Sigmoid colon (tissue), 7 donors: ENCODE measurements at places on chromosomes 6 and 20. TPM values are rescaled to one million over a fixed set of nuclear protein-coding genes. Genes with fewer than 3 reads are reported as not detected.

- no peak for DNase-seq
These were observed 19.1 kb upstream of the HLA-DQB1 start for GRCh38 chr6:32685603-32686002.

- no peak for DNase-seq
These were observed 14.5 kb downstream of the ASF1A start for GRCh38 chr6:118908441-118908840.

- DNase-seq: peak; percentile 62
These were observed 87.5 kb downstream of the ZFP64 start for GRCh38 chr20:52103913-52104545.

- no peak for DNase-seq
These were observed 20.4 kb downstream of the ARMC2 start for GRCh38 chr6:108868647-108869046.

DNA sequence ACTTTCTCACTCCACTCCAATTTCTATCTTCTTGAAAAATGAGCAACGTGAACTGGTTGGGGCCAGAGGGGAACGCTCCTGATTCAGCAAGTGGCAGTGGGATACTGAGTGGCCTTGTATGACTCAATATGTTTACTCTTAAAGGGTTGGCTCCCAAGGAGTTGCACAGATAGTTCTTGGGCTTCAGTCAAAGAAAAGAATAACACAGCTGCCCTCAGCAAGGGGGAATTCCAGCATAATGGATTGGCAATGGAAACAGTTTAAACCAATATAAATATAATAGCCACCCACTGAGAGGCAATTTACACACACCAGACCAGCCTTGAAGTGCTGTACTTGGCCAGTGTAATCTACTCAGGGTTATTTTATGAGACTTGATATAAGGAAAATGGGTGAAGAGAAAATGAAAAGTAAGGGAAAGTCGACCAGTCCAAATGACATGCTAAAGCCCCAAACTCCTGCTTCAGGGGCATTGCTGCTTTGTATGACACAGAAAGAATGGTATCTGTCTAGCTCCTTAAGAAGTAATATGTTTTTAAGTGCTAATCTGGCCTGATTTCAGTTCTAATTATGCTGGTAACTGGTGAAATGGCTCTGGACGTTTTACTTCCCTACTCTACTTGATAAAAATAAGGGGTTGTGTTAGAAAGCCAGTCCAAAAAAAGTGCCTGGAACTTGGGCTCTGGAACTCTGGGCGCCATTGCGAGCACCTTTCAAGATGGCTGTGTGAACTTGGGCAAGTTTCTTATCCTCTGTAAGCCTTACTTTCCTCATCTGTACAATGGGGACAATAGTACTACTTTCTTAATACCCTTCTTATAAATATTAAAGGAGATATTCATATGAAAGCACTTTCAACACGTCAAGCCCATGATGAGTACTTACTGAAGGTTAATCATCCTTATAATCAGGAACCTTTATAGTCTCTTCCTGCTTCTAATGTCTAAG, 712.9 kb upstream of the MAP3K7 start:
- peak; percentile 66 for DNase-seq

- no peak for DNase-seq
These were observed 5.5 kb upstream of the HLA-E start for GRCh38 chr6:30483677-30484279.

- no peak for DNase-seq
These were observed 63.0 kb upstream of the INSM1 start for GRCh38 chr20:20304942-20305341.

GRCh38 chr6:88741071-88741470, 222.3 kb downstream of the RNGTT start:
- DNase-seq: no peak

GRCh38 chr6:122631571-122632249, 21.5 kb downstream of the PKIB start:
- DNase-seq: no peak

GRCh38 chr6:156776470-156776839, 723 bp upstream of the ARID1B start:
- DNase-seq: no peak

Gene CD83
- 3.0 TPM for total RNA-seq

Gene PGBD1
- total RNA-seq: 10.2 TPM

Gene PLAGL2
- 5.0 TPM for total RNA-seq

Gene BTBD9
- total RNA-seq: 10.5 TPM

Gene C20orf144
- not detected for total RNA-seq
